Right hindlimb (tissue), 1 donor: ENCODE measurements at places on chromosomes 13 and 19.

- no peak for DNase-seq
Observed at GRCh38 chr13:44283600-44283999, 90.0 kb upstream of the SERP2 start.

DNA sequence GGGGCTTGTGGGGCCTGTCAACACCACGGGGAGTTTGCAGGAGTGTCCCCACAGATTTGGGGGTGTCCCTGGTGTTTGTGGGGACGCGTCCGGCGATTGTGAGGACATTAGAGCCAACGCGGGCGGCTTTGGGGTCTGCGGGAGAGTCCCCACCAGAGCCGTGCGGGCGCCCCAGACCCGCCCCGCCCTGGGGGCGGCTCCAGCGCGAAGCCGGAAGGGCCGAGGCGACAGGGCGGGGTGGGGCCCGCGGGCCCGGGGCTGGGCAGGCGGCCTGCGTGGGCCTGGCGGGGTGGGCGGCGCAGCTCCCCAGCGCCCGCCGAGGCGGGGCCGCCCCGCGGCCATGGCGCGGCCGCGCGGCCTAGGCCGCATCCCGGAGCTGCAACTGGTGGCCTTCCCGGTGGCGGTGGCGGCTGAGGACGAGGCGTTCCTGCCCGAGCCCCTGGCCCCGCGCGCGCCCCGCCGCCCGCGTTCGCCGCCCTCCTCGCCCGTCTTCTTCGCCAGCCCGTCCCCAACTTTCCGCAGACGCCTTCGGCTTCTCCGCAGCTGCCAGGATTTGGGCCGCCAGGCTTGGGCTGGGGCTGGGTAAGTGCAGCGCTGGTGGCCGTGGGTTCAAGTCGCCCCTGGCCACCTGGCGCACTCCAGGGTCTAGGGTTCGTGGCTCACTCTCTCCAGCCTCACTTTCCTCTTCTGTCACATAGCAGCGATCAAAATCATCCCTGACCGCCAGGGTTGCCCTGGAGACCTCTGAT lies 10.3 kb downstream of the PDE4A start:
- DNase-seq: peak; percentile 55

GRCh38 chr13:99528547-99528946 lies 27.3 kb downstream of the TM9SF2 start:
- DNase-seq: no peak

DNA sequence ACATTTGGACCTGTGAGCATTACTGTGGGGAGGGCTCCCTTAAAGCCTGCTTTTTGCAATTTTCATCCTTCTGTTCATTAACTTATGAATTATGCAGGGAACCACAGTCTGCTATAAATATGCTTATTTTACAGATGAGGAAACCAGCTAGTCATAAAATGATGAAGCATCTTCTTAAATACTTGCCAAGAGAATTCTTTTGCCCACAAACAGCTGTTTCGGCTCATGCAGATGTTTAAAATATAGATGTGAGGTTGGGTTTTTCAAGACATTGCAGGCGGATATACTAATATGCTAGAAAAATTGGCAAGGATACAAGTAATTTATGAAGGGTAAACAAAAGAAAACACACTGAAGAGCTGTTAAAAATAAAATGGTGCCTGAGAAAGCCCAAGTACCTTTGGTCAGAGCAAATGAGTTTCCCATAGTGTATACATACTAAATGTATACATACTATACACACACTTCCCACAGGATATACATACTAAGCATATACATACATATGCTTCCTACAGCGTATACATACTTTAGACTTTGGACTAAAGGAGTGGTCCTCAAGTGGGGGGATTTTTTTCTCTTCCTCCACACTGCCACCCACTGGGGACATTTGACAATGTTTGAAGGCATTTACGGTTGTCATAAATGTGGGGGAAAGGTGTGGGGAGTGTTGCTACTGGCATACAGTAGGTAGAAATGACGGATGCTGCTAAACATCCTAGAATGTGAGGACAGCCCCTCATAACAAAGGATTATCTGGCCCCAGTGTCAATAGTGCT lies 164.9 kb upstream of the CSNK1A1L start:
- DNase-seq: no peak

GRCh38 chr19:32032561-32032960 lies 312.8 kb upstream of the ZNF507 start:
- DNase-seq: no peak

GRCh38 chr13:51479199-51479523 lies 26.3 kb upstream of the INTS6 start:
- no peak for DNase-seq

DNA sequence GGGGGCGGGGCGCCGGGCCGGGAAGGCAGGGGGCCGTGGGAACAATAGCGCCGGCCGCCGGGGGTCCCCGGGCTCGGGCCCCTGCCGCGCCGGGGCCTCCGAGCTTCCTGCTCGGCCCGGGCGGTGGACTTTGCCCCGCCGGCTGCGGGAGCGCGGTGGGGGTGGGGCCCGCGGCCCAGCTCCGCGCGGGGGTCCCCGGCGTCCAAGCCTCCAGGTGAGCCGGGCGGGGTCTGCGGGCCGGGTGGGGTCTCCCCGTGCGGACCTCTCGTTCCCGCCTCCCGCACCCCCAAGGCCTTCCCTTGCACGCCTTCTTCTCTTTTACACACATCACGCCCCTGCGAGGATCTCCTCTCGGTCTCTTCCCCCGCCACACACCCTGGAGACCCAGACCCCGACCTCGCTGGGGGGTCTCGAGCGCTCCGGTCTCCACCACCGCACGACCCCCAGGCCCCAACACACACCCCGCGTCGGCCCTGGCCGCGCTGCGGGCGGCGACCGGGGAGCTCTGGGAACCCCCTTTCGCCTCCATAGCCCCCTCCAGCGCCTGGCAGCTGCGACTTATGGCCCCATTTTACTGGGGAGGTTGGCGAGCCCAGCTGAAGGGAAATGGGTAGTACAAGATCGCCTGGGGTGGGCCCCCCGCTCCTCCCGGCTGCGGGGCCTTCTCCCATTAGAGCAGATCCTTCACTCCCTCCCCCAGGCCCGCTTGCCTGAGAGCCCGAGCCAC lies 711 bp downstream of the CAMSAP3 start:
- no peak for DNase-seq

- no peak for DNase-seq
Observed at GRCh38 chr13:66751691-66752090, 478.4 kb downstream of the PCDH9 start.

DNA sequence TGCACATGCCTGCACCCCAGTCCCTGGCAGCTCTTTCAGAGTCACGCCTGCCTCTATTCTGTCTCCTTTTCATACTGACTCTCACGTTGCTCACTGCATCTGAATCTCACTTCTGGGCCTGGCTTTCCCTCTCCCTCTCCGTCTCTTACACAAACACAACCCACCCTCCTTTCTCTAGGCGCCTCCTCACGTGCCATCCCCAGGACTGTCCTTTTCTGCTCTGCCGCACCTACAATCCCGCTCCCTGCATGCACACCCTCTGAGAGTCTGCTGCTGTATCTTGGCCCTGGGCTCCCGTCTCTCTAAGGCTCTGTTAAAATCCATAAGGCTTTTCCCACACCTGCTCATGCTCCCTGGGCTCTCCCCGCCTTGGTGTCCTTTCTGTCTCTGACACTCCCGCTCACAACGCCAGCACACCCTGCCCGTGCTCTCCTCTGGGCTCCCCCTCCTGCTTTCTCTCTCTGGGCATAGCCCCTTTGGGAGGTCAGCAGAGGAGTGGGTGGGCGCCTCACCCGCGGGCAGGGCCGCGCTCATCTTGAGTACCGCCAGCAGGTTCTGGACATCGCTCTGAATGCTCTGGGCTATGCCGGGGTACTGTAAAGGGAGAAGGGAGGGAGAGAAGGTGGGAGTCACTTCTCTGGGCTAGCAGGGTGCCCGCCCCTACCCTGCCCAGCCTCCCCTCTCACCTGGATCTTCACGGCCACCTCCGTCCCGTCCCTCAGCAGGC lies 12.7 kb upstream of the NUMBL start:
- peak; percentile 15 for DNase-seq

- no peak for DNase-seq
Observed at GRCh38 chr19:1675633-1676350, 23.4 kb upstream of the TCF3 start.

- no peak for DNase-seq
Observed at GRCh38 chr13:72104656-72105180, 237.7 kb upstream of the DACH1 start.

DNA sequence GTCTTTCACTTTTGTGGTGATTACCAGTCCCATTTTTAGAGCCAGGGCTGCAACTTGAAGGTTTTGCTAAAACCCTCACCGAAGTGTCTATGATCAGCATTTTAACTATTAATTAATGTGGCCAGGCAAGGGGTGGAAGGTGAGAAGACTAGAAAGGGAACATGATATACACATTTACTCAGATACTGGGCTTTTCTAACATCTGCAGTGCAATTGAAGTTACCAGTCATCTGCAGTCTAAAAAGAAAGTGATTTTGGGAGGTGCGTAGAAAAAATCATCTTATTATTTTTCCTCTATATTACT lies 481 bp downstream of the ALOX5AP start:
- DNase-seq: no peak

DNA sequence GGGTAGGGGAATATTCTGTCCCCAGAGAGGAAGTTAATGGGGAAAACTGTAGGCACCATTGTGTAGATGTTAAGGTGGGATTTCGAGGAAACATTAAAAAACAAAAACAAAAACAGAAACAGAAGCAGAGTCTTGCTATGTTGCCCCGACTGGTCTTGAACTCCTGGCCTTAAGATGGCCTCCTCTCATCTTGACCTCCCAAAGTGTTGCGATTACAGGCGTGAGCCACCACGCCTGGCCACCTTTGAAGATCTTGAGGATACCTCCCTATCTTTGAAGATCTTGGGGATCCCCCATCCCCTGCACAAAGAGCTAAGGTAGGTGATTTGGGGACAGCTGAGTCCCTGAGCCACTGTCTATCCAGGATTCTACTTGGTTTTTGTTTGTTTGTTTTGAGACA lies 553 bp upstream of the ICAM3 start:
- DNase-seq: no peak

DNA sequence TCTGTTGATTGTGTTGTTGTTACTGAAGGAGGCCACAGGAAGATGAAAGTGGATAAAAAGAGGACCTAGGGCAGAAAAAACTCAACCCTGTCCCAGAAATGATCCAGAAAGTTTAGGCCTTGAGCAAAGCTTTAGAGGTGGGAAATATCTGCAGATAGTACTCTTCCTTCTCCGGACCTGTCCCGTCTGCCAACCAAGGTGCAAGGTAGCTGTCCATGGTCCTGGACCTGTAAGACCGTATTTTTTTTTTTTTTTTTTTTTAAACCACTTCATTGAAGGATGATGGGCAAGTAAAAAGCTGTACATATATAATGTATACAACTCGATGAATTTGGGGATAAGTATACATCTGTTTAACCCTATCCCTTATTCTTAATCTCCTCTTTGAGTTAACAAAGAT lies 225.9 kb downstream of the OLFM4 start:
- DNase-seq: no peak

- DNase-seq: no peak
Observed at GRCh38 chr13:75920536-75920935, 284.4 kb downstream of the LMO7 start.

GRCh38 chr13:36131222-36131930 lies at the start of gene DCLK1:
DCLK1 (minus strand) TSS chr13:36131382.
- DNase-seq: peak; percentile 89

DNA sequence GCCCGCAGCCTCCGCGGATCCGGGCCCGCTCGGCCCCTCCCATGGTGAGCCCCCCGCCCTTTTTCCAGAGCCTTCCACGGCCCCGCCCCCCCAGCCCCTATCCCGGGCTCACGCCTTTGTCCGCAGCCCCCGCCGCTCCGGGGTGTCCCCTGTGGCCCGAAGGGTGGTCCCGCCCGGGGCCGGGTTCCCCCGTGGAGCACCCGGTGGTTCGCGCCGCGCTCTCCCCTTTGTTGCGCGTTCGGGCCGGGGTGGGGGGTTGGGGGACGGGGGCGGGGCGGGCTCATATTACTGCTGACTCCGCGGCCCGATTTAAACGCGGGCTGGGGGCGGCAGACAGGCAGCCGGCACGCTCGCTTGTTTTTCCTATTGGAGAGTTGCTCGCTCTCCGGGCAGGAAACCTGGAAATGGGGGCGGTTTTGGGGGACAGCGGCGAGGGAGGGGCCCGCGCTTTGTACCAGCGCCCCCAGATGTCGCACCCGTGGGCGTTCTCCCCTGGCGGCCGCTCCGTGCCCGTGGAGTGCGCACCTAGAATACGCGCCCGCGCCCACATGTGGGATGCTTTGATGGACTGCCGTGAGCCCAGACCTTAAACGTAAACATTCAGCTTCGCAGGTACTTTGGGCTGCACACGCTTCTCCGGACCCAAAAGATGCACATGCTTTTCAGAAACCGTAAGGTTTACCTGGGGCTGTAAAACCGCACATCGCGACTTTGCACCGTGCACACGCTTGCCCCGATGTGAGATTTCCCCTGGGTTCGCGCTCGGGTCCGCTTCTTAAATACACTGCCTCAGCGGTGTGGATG lies 699 bp downstream of the PTOV1 start:
- peak; percentile 83 for DNase-seq

DNA sequence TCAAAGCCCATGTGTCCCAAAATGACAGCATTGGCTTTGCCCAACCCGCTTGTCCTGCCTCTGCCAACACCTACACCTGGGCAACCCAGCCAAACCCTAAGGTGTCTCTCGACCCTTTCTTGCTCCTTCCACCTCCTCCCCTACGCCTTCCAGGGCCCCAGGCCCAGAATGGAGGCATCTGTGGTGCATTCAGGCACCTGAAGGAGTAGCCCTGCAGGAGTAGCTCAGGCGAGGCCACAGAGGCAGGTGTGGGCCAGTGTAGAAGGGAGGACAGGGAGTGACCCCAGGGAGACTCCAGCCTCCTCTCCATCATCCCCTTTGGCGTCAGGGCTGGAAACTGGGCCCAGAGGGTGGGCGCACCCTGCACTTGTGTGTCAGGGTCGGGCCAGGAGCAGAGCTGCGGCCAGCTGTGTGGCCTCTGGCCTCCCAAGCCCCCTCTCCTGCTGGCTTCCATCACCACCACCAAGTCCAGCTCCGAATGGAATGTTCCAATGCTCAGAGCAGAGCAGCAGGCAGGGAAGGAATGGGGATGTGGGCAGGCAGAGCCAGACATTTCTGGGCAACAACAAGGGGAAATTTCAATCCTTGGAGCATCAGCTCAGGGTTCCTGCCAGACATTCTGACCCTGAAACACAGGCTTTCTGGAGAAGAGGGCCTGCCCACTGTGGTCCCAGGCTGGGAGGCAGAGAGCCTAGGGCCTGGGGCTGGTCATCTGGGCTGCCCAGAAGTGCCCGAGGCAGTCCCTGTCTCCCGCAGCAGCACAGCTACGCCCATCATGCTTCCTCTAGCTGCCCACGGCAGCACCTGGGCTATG lies 16.4 kb downstream of the PLEKHF1 start:
- peak; percentile 79 for DNase-seq

DNA sequence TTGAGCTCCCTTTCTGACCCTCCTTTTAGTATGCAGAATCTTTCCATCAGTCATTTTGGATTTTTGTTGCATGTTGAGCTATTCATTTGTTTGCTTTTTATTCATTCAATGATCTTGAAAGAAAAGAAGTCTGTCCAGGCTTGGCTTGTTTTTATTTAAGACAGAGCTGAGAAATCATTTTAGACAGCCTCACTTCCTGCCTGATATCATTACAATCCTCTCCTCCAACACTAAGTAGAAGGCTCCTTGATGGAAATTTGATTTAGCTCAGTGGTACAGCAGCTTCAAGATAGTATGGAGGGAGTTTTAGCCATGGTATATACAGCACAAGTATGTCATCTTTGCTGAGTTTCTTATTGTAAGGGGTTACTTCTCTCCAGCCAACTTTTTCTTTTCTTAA lies 28.4 kb downstream of the MBNL2 start:
- DNase-seq: no peak
